ENCODE measurements at places on chromosomes 4 and X. TPM values are rescaled to one million over a fixed set of nuclear protein-coding genes. Genes with fewer than 3 reads are reported as not detected.

JCHAIN gene
- total RNA-seq: 21.1 TPM

CLDN22 gene
- total RNA-seq: 0.16 TPM

ZNF185 gene
- total RNA-seq: 341 TPM

KANTR gene
- 6.6 TPM for total RNA-seq

SPATA4 gene
- not detected for total RNA-seq

MAGEC2 gene
- total RNA-seq: not detected
